ENCODE measurements at places on chromosomes 16 and 17.

- no peak for DNase-seq
These were observed 3.6 kb upstream of the WDR24 start for GRCh38 chr16:693766-694165.

DNA sequence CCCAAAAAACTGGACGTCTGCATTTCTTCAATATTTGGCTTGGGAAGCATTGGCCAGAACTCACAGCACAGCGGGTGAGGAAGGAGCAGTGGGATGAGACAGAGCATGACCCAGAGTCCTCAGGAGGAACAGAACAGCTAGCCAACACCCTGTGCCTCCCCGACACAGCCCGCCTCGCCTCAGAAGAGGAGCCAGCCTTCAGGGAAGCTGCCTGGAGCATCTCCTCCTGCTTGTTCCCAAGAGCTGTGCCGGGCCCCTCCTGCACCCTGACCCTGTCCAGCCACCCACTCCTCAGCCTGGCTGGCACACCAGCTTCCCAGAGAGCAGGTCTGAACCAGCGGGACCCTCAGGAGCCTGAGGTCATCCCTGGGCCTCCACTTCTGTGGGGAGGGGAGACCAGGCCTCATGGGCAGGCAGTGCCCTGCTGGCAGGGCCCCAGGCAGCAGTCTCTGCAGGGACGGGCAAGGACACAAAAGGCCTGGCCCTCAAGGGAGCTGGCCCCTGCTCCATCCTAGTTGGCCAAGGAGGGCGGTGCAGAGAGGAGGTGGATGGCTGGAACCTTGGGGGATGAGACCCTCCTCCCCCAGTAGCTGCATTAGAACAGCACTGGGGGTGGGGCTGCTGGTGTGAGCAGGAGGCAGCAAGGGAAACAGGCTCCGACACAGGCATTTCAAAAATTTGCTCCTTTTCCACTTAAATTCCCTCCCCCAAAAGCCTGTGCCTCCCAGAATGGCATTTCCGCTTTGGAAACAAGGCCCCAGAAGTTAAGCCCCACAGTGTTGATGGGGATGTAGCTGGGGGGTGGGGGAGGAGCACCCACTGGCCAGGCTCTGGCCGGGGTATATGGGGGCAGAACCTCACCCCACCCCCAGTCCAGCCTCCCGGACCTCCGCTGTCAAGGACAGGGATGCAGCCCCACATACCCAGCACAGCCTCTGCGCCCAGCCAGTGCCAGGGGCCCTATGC is 1.8 kb upstream of the BCAR1 start:
- no peak for DNase-seq

DNA sequence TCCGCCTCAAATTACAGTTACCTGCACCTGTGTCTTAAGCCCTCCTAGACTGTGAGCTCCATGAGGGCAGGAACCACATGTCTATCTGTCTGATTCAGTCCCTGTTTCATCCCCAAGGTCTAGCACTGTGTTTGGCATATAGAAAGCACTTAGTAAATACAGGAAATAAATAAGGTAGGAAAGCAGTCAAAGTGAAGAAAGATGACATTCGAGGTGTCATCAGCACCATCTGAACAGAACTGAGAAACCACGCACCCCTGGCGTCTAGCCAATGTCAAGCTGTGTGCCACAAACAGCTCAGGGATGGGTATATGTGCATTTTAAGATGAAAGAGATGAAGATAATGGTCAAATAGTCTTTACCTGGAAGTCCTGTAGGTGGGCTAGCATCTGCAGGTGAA is 79.6 kb upstream of the ATP2A3 start:
- no peak for DNase-seq

DNA sequence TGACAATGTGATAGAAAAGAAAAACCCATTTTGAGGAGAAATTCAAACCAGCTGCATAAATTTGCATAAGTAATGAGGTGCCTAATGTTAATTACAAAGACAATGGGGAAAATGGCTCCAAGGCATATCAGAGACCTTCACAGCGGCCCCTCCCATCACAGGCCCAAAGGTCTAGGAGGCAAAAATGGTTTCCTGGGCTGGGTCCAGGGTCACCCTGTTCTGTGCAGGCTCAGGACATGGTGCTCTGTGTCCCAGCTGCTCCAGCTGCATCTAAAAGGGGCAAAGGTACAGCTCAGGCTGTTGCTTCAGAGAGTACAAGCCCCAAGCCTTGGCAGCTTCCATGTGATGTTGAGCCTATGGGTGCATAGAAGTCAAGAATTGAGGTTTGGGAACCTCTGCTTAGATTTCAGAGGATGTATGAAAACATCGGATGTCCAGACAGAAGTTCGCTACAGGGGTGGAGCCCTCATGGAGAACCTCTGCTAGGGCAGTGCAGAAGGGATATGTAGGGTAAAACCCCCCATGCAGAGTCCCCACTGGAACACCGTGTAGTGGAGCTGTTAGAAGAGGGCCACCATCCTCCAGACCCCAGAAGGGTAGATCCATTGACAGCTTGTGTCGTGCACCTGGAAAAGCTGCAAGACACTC is 40.6 kb downstream of the IKZF3 start:
- DNase-seq = no peak

DNA sequence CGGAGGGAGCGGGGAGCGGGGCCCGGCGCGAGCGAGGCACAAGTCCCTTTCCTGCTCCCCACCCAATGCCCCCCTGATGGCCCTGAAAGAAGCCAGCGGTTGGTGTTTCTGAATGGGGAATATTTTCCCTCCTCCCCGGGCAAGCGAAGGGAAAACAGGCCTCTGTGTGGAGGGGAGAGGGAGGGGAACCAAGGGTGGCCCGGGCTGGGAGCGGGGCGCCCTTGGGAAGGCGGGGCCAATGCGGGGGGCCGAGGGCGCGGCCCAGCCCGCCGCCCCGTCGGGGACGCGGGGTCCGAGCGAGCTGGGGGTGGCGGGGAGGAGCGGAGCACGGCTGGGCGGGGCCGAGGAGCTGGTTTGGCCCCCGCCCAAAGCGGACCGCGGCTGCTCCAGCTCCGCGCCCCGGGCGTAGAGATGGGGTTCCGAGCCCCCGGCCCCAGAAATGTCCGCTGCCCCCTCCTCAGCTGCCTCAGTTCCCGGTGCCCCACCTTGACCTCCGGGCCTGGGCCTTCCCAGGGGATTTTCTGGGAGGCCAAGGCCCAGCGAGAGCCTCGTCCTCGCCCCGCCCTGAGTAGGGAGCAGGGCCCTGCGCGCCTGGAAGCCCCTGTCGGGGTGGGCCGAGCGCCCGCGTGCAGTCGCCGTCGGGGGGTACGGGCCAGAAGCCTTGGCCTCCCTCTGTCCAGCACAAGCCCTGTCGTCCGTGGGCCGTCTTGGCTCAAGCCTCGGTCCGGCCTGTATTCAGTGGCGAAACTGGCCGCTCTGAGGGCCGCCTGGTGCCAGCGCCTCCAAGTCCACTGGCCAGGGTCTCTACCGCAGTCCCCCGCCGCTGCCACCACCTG is 3.9 kb upstream of the HEXIM1 start:
- DNase-seq = no peak

- DNase-seq = no peak
These were observed 11.7 kb downstream of the ATPAF2 start for GRCh38 chr17:18027280-18027679.

- DNase-seq = no peak
These were observed 44.6 kb downstream of the SOX8 start for GRCh38 chr16:1026057-1026783.

- DNase-seq = no peak
These were observed 719.0 kb downstream of the KCNJ2 start for GRCh38 chr17:70888324-70888723.

DNA sequence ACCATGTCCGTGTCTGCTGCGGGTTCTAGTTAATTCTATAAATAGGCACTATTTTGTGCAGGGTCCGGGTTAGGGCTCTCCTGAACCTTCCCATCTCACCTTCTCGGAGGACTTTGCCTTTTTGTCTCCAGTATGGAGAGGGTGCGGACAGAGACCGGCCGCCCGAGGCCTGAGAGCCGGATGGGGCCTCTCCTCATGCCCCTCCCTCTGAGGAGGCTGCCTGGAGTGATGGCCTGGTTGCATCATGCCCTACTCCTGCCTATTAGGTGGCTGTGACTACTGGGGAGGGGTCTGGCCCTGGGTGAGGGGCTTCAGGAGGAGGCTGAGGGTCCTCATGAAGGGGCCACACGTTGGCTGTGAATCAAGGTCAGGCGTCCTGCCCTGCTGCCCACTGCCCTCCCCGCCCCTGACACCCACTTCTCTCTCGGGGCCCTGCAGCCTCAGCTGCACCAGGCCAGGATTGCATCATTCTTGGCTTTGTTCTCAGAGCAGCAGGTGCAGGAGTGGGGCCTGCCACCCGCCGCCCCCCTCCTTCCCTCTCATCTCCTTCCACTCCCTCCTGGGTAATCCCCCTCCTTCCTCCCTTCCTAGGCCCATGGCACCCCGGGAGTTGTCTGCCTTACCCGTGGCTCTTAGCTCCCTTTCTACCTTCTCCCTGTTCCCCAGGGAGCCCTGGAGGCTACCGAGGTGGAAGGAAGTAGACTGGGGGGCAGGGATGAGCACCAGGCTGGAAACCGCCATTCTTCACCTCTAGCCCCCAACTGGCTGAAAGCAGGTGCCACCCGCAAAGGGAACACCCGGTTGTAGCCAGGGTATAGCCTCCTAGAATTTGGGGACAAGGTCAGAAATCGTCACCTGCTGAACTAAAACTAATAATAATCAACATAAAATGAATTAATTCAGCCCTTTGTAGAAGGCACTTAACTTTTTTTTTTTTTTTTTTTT is 12.7 kb upstream of the ARHGAP23 start:
- DNase-seq = no peak

DNA sequence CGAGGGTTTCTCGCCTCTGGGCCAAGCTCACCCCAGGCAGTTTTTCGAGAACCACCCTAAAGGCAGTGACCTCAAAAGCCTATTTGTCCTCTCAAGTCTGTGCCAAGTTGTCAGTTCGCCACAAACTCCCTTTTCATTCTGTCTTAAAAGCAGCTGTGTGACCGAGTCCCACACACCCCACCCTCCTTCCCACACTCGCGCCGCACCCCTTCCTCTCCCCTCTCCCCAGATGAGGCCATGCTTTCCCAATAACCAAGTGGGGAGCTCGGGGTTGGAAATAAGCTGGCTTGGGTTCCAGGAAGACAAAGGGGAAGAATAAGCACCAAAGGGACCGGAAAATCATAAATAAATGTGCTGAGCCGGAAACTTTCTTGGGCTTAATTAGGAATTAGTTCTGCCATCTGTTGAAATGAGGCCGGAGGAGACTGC is 36.7 kb downstream of the GRIN2C start:
- DNase-seq = no peak

GRCh38 chr17:32141258-32141657 is 1.0 kb upstream of the RHOT1 start:
- DNase-seq = peak; percentile 66

GRCh38 chr17:15965528-15965927 is 20.6 kb downstream of the ADORA2B start:
- no peak for DNase-seq

- no peak for DNase-seq
These were observed 62.4 kb downstream of the VMP1 start for GRCh38 chr17:59769887-59770286.

- no peak for DNase-seq
These were observed 31.1 kb upstream of the CARMIL2 start for GRCh38 chr16:67613808-67614207.

DNA sequence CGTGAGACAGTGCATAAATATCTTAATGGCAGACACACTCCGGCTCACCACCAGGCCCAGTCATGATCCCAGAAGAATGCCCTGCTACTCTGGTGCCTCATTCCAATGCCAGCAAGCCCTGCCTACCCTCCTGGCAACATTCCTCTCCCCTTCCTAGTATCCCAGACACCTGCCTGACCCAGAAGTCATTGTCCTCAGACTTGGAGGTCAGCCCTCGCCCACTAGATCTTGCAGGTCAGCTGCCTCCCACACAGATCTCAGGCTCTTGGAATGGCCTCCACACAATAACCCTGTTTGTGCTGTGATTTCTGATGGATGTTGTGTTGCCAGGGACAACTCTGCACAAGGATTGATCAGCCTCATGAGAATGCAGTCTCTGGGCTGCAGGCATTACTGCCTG is 1.8 kb upstream of the TEX2 start:
- peak; percentile 71 for DNase-seq

DNA sequence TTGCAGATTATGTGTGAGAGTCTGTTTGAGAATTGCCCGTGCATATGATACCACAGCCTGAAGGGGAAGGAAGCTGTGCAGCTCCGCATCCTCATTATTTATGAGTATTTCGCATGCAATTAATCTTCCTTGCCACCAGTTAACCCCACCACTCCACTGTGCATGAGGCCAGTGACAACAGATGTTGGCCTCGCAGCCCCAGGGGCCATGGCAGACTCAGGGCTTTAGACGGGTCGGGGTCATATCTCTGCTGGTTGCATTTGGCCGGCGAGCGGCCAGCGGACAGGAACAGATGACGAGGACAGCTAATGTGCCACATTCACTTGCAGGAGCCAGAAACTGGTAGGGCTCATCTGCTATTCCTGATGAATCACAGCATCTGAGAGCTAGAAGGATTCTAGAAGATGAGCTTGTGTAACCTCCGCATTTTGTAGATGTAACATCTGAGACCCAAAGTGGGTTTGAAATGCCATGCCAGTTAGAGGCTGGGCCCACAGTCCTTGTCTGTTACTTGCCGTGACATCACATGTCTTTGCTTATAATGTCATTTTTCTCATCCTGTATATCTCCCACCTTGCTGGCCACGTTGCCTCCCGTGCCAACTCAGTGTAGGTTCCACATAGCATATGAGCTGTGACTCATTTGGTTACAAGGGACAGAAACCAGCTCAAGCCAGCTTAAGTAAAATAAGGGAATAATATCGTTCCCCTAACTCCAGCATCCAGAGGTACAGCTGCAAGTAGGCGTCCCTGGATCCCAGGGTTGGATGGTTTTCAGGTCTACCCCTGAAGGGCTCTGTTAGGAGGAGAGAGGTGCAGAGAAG is 137.2 kb downstream of the SNX29 start:
- DNase-seq = no peak

DNA sequence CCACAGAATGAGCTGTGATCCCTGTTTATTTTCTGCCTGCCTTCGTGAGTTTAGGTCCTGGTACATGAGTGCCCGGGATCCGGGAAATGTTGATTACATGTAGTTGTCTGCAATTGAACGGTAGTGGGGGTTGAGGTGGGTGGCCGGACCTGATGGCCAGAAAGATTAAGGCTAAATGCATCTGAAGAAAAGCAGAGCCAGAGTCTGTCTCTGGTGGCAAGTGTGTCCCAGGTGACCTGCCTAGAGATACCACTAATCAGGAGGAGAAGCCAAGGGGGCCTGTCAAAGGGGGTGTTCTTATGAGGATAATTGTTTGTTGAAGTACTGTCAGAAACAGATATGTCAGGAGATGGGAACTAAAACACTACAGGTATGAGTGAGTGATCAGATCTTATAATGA is 154.0 kb upstream of the ASIC2 start:
- no peak for DNase-seq

DNA sequence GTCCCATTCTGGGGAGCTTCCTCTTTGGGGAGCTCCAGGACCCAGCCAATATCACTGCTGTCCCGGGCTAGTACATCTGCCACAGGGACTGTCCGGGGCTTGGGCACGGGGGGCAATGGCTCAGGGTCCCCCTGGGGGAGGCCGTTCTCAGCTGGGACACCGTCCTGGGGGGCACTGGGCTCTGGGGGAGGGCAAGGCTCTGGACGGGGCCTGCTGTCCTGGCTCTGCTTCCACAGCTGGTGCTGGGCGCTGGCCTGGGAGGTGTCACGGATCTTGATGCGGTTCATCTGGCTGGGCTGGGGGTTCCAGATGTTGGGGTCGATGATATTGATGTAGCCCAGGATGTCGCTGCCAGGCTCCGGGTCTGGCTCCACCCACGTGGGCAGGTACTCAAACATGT is 26.1 kb downstream of the SLC5A10 start:
- no peak for DNase-seq

- no peak for DNase-seq
These were observed 113.5 kb upstream of the MED13 start for GRCh38 chr17:62178579-62178978.

GRCh38 chr16:67685388-67686112 is 18.9 kb downstream of the C16orf86 start:
- no peak for DNase-seq

- no peak for DNase-seq
These were observed 108.2 kb downstream of the NPIPB5 start for GRCh38 chr16:22618842-22619241.
